NB4 (cell line): ENCODE measurements at places on chromosomes 1 and 21.

GRCh38 chr21:23939369-23940065 lies 1667.8 kb downstream of the MRPL39 start:
- DNase-seq = no peak

DNA sequence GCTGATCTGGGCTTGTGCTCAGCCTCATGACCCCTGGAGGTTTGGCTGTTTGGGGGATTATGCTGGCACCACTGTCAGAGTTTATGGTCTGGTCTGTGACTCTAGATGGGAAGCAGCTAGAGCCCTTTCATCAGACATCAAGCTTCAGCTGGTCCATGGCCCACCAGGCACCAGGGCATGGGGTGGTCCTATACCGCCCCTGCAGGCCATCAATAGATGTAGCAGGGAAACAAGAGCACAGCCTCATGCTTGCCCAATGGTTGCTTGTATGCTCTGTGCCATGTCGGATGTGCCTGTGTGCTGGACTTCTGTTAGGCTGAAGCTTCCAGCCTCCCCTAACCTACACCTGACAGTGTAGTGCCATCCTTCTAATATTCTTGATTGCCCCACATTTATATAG lies 71.1 kb upstream of the CD34 start:
- DNase-seq = peak; percentile 37

- no peak for DNase-seq
These were observed 369.5 kb upstream of the LYPLAL1 start for GRCh38 chr1:218804014-218804785.

DNA sequence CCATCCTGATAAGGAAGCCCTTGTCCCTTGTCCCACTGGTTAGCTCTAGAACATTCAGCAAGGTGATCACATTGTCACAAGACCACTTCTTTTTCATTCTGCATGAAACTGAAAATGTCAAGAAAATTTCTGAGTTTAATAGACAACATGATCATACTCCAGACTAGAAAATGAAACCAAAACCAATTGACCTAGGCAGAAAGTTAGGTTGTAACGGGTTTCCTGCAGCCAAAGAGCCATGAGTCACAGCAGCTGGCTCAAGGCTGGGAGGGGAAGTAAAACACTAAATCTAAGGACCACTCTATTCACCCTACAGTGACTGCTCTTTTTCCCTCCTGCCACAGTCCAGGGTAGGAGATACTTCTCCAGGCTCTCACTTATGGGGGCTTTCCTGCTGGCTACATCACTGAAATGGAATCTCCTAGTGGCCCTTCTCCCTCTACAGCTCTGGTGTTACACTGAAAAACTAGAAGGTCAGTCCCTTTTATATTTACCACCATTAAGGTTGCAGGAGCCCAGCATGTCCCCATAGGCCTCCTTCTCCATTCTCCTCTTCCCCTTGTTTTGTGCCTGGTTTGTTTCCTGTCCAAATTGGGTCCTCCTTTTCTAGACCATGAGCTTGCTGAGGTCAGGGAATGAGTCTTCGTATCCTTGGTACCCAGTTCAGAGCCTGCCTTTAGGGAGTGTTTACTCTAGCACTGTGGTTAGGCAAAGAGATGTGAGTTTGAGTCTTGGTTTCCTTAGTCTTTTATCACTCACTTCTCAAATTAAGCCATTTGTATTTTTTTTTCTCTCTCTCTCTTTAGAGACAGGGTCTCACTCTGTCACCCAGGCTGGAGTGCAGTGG lies 236.5 kb upstream of the JUN start:
- peak; percentile 85 for DNase-seq

DNA sequence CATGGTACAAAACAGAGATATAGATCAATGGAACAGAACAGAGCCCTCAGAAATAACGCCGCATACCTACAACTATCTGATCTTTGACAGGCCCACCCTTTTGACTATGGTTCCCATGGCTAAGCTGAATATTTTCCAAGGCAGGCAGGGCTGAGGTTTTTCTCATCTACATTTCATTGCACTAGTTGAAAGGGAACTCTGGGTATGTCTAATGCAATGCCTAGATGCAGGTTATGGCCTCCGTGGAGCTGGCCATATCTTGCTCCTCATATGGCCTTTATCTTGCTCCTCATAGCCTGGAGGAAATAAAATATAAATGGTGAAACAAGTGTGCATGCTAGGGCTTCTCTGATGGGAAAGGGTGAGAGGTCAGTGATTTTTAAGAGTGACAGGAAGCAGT lies 10.6 kb downstream of the SPRR5 start:
- no peak for DNase-seq

- DNase-seq = no peak
These were observed 52.7 kb upstream of the COA6 start for GRCh38 chr1:234320549-234320948.

GRCh38 chr1:159066108-159066507 lies 10.5 kb downstream of the AIM2 start:
- no peak for DNase-seq

GRCh38 chr1:147567594-147568381 lies 26.5 kb downstream of the BCL9 start:
- no peak for DNase-seq

- DNase-seq = no peak
These were observed 14.6 kb upstream of the UMODL1 start for GRCh38 chr21:42056468-42056867.

GRCh38 chr1:12296016-12296415 lies 66.2 kb downstream of the VPS13D start:
- DNase-seq = no peak

DNA sequence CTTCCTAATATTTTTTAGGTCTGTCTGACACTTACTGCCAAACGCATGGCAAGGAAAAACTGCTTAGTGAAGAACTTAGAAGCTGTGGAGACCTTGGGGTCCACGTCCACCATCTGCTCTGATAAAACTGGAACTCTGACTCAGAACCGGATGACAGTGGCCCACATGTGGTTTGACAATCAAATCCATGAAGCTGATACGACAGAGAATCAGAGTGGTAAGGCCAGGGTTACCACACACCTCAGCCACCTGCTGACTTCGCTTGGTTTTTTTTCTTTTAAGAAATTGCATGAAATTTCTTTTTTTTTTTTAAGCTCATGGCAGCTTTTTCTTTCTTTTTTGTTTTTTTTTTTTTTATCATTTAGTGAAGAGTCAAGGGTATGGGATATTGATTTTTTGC lies 17.2 kb downstream of the ATP1A1 start:
- DNase-seq = no peak

DNA sequence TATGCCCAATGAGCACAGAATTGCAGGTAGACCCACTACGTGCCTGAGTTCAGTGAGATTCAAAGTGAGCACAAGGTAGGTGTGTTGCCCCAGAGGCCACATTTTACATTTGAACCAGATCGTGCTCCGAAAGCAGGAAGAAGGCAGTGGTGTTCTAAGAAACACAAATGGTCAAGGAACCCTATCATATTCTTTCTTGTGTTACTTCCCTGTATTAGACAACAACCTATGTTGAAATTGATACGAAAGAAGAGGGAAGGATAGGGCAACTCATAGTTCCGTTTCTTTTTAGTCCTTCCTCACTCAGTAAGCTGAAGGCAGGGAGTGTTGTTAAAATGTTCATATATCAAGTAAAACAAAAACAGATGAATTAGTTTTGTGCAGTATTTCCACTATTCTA lies 33.9 kb downstream of the OLFML2B start:
- DNase-seq = peak; percentile 38

DNA sequence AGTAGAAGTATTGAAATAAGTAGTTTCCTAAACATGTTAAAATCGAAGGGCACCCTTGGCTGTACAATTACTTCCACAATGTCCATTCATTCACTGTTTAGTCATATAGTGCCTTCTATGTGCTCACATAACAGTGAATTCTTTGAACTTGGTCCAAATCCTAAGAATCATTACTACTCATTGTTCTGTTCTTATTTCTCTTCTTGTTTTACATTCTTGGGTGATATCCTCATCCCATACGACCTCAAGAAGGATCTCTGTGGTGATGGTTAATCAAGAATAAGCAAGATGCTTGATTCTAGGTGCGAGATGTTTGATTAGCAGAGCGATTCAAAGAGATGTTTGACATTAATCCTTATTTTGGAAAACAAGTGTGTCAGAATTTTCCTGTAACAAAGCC lies 667.4 kb upstream of the ZP4 start:
- DNase-seq = no peak

DNA sequence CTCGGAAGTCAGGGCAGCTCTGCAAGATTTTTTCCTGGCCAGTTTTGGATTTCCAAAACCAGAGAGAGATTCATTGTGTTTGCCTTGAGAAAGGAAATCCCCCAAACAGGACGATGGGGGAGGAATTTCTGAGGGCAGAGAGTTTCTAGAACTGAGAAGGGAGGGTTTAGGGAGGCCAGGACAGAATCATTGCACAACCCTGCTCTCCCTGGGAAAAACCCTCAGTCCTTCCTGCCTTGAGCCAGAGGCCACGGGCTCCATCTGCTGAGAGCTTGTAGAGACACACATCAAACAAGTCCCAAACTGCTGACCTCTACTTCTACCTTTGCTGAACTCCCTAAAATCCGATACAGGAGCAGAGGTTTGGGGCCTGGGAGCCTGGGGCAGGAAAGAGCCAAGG lies 99.7 kb downstream of the NMNAT2 start:
- peak; percentile 74 for DNase-seq

- no peak for DNase-seq
These were observed 553.0 kb downstream of the PTPRU start for GRCh38 chr1:29789221-29789909.

- no peak for DNase-seq
These were observed 24.8 kb upstream of the ITPKB start for GRCh38 chr1:226763905-226764264.

DNA sequence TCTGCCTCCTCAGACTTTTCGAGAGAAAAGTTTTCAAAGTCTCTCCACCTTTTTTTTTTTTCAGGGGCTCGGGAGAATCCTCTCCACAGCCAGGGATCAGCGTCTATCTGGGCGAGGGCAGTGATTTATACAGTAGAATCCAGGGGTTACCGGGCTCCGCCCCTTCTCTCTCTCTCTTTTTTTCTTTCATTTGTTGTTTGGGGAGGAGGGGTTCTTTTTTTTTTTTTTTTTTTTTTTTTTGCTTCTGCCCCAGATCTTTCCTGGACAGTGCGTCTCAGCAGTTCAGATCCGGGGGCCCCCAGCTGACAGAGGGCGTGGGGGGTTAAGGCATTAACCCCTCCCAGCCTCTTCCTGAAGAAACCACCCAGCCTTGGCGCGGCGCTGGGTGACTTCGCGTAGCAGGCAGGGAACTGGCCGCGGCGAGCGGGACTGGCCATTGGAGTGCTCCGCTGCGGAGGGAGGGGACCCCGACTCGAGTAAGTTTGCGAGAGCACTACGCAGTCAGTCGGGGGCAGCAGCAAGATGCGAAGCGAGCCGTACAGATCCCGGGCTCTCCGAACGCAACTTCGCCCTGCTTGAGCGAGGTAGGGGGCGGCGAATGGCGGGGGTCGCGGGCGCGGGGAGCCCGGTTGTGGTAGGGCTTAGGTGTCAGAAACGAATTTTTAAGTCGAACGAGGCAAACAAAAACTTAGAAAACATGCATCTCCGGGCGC lies at the start of gene S1PR1:
Gene S1PR1, plus strand, starts transcription at position 504 of the 713 bp plus-strand sequence. CDS start 1,966 bp downstream, outside the sequence.
- peak; percentile 33 for DNase-seq

GRCh38 chr1:33348194-33348593 lies 27.3 kb upstream of the A3GALT2 start:
- no peak for DNase-seq

- no peak for DNase-seq
These were observed 9.3 kb downstream of the PABPC4 start for GRCh38 chr1:39567302-39567701.

- DNase-seq = no peak
These were observed 44.1 kb upstream of the BARHL2 start for GRCh38 chr1:90761156-90761555.

DNA sequence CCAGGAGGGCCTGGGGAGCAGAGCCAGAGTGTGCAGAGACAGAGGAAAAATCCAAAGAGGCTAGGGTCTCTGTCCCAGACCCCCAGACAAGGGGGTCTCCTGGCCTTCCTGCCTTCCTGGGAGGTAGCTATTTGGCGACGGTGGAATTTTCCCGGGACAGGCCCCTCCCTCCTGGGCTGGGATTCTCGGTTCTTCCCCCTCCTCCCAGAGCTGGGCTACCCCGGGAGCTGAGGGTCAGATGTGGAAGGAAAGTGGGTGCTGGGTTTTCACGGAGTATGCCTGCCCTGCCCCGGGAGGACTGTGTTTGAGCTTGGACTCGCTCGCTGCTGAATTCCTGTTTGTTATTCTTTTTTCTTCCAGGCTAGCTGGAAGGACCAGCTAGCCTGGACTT lies 759 bp downstream of the AMPD2 start:
- no peak for DNase-seq

DNA sequence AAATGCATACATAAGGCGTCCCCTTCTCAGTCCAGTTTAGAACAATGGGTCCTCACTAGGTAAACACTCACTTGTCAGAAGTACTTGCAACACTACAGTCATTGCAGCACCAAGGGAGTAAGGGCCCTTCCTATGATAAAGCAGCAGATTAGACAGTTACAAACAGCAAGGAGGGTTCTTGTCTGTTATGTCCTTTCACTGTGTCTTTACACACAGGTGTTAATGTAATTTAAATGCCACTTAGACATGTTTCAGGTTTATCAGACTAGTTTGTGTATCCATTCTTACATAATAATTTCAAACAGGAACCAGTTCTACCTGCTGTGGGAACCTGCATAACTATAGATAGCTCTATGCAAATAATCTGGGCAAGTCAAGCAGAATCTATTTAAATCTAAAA lies 105.6 kb upstream of the USH2A start:
- DNase-seq = no peak

DNA sequence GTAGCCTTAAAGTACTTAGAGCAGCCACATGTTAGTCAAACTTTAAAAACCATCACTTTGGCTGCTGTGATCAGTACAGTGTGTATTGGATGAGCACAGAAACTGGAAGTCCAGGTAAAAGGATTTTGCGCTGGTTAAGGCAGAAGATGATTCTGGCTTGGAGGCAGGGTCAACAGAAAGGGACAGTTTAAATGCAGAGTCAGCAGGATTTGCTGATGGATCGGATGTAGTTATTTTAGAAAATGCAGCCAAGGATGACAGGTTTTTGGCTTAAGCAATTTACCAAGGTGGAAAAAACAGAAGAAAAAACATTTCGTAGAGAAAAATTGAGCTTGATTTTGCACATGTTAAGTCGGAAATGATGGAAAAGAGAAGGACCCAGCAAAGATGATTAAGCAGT lies 45.9 kb upstream of the MORC3 start:
- DNase-seq = no peak

DNA sequence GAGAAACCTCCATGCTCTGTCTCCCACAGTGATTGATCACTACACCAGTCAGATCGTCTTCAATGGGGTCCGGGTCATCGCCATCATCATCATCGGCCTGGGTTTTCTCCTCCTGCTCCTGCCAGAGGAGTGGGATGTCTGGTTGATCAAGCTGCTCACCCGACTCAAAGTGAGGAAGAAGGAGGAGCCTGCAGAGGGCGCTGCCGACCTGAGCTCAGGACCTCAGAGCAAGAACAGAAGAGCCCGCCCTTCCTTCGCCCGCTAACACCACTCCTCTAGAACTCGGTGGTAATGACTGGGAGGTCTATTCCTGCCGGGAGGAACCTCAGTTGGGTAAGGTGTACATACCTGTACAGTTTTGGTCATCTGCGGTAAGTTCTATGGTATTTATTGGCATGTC lies 50.3 kb upstream of the COA6 start:
- peak; percentile 78 for DNase-seq

DNA sequence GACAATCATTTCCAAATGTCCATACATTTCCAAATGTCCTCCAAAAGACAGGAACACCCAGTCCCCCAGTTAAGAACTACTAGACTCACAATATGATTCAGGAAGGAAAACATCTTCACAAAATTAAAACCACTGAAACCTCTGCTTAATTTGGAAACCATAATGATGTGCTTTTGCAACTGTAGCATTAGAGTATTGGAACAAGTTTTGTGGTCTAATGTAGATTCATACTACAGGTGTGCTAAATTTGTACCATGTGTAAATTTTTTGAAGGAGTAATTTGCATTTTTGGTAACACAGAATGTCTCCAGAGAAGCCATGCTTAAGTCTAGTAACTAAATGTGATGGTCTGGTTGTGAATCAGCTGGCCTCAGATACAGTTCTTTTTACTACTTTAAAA lies 129.6 kb downstream of the DPYD start:
- DNase-seq = no peak
